EL (cell line): ENCODE measurements at places on chromosomes 6 and 20.

GRCh38 chr6:44225579-44226325 is 2.4 kb downstream of the SLC29A1 start:
- DNase-seq = no peak

GRCh38 chr20:10430000-10430466 is 4.0 kb downstream of the MKKS start:
- DNase-seq = peak; percentile 21

DNA sequence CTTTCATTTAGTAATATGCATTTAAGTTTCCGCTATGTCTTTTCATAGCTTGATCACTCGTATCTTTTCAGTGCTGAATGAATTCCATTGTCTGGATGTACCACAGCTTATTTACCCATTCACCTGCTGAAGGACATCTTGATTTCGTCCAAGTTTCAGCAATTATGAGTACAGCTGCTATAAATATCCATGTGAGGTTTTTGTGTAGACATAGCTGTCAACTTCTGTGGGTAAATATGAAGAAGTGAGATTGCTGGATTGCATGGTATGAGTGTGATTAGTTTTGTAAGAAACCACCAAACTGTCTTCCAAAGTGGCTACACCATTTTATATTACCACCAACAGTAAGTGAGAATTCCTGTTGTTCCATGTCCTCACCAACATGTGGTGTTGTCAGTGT is 79.2 kb upstream of the STMND1 start:
- no peak for DNase-seq

GRCh38 chr6:52360601-52361413 is 1.1 kb upstream of the PAQR8 start:
- no peak for DNase-seq

DNA sequence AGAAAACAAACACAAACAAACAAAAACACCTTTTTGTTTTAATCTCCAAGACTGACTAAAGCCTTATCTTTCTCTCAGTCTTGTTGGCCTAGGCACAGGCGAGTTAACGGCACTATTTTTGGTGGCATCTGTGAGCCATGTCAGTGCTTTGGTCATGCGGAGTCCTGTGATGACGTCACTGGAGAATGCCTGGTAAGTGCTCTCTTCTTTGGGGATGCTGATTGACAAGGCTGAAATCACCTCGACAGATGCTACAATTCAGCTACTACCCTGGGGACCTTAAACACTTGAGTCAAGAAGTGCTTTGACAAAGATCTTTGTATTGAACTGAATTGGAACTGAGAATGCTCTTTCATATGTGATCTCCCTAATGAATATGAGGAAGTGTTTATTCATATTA is 384.1 kb downstream of the LAMA2 start:
- no peak for DNase-seq

- DNase-seq = no peak
These were observed 75.9 kb upstream of the GATA5 start for GRCh38 chr20:62551407-62552323.

DNA sequence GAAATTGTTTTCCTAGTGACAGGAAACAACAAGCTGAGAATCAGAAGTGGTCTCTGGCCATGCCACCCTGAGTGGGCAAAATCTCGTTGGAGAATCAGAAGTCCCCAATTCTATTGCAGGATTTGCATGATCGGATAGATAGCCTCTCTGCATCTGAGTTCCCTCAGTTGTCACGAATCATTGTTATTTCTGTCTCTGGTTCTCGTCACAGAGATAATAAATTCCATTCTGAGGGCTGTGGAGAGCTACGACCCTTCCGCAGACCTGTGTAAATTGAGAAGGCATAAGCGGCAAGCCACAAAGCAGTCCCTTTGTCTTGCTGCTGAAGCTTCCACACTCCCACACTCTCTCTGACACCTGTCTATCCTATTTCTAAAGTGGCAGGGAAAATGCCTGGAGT is 102.4 kb upstream of the CNR1 start:
- no peak for DNase-seq

DNA sequence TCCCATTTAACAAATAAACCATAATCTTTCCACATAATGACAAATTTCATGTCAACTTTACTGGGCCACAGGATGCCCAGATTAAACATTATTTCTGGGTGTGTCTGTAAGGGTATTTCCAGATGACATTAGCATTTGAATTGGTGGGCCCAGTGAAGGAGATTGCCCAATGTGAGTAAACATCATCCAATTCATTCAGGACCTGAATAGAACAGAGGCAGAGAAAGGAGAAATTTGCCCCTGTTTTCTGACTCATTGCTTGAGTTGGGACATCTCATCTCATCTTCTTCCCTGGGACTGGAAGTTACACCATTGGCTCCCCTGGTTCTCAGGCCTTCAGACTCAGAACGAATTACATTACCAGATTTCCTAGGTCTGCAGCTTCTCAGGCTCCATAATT is 142.9 kb downstream of the TPBG start:
- no peak for DNase-seq

DNA sequence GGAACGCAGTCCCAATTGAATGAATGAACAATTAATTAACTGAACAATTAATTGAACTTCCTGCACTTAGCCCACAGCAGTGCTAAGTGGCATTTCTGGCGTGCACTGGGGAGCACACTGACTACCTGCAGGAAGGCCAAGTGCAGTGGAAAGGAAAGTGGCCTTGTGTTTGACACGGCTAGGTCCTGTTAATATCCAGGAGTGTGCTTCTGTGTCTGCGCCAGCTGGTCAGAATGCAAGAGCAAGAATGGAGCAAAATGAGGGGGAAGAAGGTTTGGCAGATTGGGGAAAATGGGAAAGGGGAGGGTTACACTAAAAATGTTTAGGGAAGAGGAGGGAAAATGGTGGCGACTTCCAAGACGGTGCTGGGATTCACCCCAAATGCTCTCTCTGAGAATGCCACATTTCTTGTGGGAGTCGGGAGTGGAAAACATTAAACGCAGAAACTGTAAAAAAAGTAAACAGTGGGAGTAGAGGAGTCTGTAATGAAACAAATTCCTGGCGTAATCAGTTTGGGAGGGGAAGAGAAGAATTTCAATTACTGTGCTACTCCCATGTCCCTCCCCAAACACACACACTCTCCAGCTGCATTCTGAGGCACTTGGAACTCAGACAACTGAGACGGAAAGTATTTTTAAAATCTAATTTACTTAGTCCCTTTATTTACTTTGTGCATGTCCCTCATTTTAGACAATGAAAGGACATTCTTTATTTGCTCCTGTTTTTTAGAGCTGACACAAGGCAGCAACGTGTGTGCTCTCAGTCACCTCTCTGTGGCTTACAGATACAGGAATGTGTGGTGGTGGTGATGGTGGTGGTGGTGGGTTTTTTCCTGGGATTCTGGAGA is 64.1 kb downstream of the CLIC5 start:
- DNase-seq = no peak

DNA sequence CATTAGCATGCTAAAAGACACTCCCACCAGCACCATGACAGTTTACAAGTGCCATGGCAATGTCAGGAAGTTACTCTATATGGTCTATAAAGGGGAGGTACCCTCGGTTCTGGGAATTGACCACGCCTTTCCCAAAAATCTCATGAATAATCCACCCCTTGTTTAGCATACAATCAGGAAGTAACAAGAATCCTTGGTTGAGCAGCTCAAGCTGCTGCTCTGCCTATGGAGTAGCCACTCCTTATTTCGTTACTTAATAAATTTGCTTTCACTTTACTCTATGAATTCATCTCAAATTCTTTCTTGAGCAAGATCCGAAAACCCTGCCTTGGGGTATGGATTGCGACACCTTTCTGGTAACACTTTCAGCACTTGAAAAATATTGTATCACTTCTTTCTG is 243.0 kb downstream of the BMP2 start:
- no peak for DNase-seq

GRCh38 chr20:51731731-51732095 is 36.5 kb downstream of the ATP9A start:
- DNase-seq = no peak

DNA sequence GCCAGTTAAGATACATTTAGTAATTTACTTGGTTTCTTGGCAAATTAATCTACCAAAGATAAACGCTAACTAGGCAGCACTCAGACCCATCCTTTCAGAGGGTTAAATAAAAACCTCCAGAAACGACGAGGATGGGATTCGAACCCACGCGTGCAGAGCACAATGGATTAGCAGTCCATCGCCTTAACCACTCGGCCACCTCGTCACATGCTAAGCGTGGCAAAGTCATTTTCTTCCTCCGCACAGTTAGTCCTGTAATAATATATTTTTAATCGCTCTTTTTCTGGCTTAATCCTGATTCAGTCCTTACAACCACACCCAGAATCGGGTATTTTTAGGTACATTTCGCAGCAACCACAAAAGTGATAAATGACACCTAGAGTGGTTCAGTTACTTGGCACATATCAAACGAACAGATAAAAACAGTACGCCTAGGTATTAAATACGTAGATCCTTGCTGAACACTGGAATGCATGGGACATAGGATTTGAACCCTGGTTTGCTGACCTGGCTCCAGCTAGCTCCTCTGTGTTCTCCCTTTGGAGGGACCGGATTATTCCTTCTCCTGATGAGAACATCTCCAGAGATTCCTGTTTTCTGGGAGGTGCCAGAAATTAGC is 71.6 kb downstream of the GPX5 start:
- peak; percentile 76 for DNase-seq

DNA sequence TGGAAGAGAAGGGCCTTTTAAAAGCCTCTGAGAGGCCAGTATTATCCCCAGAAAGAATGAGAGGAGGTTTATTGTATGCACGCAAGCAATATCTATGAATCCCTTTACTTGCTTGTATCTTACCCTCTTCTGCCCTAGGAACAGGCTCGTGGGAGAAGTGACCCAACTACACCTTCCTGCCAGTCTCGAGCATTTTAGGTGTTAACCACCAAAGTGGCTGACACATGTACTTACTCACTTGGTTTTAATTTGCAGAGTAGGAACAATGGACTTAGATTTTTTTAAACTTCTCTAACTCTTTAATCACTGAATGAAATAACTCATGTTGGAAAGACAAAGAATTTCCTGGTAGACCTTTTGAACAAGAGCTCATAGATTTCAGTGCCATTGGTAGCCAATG is 296.9 kb downstream of the PLCB1 start:
- DNase-seq = no peak

DNA sequence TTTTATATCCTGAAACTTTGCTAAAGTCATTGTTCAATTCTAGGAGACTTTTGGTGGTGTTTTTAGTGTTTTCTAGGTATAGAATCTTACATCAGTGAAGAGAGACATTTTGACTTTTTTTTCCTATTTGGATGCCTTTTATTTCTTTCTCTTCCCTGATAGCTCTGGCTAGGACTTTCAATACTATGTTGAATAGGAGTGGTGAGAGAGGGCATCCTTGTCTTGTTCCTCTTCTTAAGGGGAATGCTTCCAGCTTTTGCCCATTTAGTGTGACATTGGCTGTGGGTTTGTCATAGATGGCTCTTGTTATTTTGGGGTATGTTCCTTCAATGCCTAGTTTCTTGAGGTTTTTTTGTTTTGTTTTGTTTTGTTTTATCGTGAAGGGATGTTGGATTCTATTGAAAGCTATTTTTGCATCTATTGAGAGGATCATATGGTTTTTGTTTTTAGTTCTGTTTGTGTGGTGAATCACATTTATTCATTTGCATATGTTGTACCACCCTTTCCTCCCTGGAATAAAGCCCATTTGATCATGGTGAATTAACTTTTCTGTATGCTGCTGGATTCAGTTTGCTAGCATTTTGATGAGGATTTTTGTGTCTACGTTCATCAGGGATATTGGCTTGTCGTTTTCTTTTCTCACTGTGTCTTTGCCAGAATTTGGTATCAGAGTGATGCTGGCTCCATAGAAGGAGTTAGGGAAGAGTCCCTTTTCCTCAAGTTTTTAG is 540.1 kb upstream of the FLRT3 start:
- no peak for DNase-seq

- no peak for DNase-seq
These were observed 28.3 kb downstream of the MUC22 start for GRCh38 chr6:31038559-31038958.

DNA sequence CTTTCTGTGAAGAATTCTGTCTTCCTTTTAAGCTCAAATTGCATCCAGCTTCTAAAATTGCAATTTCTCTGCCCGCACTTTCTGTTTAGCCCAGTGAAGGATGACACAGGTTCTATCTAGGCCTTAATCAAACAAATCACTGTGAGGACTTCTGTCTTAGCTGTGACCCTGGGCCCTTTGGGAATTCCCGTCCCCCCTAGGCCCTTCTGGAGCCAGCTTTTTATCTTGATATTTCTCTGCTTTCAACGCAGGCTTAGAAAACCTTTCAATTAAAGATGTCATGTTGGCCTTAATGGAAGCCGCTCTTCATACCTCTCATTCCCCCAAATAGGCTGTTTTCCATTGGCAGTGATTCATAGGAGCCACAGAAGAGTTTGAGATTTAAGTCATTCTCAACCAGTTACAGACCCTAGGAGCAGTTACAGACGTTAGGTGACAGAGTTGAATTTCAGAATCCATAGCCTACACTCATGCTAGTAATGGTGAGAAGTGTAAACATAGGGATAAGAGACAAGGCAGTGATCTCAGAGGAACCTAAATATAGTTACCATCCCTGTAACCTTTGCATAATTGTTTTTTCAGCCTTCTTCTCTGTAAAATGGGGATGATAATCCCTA is 74.8 kb upstream of the FLRT3 start:
- DNase-seq = no peak

DNA sequence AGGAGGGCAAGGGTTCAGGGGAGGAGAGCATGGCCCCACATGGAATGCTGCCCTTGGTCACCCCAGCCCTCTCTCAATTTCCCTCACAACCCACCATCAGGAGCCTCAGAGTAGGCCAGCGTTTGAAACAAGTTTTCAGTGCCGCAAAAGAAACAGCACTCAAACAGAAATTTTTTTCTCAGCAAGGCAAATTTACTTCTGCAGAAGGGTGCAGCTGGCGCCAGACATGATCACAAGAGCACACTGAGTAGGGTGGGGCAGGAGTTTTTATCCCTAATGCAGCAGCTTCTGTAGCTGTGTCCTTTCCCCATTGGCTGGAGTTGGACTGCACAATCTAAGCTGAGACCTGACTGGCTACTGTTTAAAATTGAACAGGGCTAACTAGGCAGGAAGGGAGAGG is 287.8 kb upstream of the CDYL start:
- DNase-seq = no peak

GRCh38 chr6:114064862-114065261 is 93.9 kb upstream of the HDAC2 start:
- no peak for DNase-seq

- no peak for DNase-seq
These were observed 20.8 kb downstream of the ZBTB2 start for GRCh38 chr6:151370509-151371078.

- no peak for DNase-seq
These were observed 43.6 kb downstream of the MBOAT1 start for GRCh38 chr6:20168690-20169089.

GRCh38 chr6:143125864-143126573 is 65.3 kb downstream of the AIG1 start:
- peak; percentile 70 for DNase-seq
